CD4-positive, alpha-beta T cell treated with Interleukin-15 for 4 hours (primary cell): ENCODE measurements at places on chromosomes 6 and 20.

GRCh38 chr20:11447371-11448100 is 470.2 kb upstream of the BTBD3 start:
- DNase-seq, result no peak

DNA sequence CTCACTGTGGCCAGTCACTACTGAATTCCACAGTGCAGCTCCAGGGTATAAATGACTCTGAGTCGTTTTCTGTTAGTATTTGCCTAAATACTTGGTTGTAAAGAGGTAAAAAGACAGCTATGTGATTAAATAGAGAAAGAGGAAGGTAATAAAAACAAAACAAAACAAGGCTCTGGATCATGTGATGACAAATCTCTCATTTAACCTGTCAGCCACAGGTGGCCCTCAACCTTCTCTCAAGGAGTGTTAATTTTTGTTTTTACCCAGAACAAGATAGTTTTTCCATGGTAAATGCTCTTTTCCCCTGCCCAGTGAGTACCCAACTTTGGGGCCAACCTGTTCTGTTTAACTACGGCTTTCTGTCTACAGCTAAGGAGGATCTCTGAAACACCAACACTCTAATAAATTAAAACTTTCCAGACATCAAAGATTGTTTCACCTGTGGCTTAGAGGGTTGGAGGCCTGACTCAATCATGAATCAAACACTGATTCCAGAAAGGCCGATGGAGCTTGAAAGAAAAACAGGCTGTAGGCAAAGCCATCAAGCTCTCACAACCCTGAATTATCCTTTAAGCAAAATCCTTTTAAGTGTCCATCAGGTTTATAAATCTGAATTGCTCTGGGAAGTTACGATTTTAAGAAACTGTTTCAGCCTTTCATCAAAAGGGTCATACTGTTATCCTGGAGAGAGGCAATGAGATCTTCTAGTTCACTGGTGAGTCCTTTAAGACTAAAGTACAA is 81.5 kb upstream of the BCLAF1 start:
- no peak for DNase-seq

- DNase-seq, result no peak
These were observed 103.7 kb downstream of the ARID1B start for GRCh38 chr6:156880913-156881312.

DNA sequence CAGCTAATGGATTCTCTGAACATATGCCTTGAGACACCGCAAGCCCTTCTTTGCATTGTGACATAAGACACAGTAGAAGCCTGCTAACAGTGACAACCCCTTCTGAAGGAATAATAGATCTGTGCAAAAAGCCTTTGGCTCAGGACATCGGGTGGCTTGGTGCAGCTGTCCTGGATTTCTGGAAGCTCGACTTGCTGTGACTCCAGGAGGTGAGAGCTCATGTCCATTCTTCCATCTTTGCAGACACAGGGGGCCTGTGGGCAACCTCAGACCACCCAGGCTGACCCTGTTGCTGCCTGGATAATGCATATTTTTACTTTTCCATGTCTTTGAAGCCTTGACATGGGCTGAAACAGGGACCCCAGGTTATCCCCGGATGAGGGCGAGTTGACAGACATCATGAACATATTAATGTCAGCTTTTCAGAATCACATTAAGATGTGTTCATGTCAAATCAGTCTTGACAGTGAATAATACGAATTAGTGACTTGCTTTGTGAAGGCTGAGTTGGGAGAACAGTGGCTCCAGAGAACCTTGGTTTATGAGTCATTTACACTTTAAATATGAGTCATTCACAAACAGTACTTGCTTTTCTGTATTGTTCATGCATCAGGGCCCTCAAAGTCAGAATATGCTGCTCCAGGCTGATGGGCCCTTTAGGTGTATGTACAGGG is 66.8 kb upstream of the IYD start:
- DNase-seq, result peak; percentile 6

- DNase-seq, result no peak
These were observed 2.5 kb upstream of the TMEM244 start for GRCh38 chr6:129863664-129864063.

GRCh38 chr20:24257171-24257570 is 212.3 kb upstream of the SYNDIG1 start:
- DNase-seq, result no peak

DNA sequence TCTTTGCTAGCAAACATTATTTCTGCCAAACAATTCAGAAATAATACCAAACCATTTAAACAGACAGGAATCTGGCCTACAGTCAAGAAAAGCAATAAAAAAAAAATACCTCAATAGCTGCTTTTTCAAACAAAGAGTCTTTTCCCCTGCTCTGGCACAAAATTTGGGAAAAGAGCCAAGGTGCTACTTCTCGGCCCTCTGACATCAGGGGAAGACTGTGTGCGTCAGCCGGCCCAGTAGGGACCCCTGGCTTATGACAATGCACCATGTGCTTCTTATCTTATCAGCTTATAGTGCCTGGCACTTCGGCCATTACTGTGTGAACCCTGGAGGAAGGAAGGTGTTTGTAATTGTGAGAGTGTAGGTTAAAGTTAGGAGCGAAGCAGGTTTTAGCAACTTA is 89.4 kb downstream of the PDE10A start:
- DNase-seq, result no peak

GRCh38 chr20:42915081-42915480 is 274.6 kb downstream of the PTPRT start:
- no peak for DNase-seq

DNA sequence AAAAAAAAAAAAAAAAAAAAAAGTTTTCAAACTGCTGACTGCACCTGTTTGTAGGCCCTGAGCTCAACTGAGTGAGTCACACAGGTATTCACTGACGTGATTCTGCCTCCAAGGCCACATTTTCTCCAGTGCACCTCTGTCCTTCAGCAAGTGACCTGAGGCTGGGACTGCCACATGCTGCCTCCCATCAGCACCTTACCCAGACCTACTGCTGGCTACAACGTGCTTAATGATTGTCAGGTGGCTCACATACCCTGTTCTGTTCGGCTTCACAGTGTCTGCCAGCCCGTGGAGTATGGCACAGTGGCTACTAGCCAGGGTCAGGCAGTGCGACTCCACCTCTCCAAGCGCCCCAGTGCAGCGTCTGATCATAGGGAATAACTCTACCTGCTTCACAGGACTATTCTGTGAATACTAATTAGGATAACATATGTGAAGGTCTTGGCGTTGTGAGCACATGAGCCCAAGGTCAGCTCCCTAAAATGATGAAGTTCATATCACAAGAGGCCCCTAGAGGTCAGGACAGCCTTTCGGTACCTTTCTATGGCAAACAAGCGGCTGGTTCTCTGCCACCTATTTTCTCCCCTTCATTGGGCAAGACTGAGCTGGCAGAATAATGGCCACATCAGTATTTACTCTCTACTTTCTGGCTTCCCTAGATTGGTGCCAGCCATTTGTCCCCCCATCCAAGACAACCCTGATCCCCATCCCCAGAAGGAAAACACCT is 28.1 kb downstream of the RIPOR3 start:
- no peak for DNase-seq

DNA sequence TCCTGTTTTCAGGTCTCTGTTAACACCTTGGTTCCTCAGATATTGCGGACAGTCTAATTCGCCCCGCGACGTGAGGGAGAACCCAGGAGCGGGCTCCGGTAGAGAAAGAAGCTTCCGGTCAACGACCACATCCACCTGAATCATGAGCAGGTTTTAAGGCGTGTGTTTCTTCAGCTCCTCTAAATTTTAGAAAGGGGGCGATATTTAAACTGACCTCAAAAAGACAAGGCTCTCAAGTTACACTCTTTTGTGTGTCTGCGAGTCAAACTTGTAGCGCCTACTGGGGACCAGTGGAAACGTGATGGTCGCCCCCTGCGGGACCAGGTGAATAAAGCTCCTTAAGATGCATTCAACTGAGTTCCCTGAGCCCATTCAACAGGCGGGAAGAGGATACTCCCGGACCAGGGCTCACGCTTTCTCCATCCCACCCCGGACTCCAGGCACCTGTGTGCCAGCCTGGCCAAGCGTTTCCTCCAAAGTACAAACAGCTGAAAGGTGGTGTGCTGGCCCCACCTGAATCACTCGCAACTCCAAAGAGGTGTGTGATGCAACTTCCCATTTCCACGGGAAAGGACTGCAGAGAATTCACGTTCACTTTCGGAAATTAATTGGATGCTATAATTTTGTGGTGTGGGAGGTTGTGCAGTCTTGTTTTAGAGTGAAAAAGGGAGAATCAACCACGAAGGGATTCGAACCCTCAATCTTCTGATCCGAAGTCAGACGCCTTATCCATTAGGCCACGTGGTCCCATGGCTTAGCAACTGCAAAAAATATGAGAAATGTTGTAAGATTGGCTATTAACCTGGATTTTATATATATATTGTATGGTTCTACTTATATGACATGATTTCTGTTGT is 17.0 kb downstream of the GPX5 start:
- peak; percentile 62 for DNase-seq

GRCh38 chr6:53879608-53880007 is 84.8 kb downstream of the LRRC1 start:
- no peak for DNase-seq

DNA sequence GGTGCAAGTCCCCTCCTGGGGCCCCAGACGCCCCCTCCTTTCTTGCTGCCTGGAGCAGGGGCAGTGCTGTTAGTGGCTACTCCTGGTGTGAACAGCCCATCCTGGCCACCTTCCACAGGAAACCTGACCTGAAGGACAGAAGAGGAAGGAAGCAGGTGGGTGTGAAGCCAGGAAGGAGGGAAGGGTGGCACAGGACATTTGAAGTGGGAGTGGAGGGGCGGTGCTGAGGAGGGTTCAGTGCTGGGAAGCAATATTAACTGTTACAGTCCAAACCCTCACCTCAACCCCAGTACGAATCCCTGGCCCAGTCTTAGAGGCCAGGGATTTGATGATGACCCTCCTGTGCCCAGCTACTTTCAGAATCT is 766 bp downstream of the PRICKLE4 start:
- DNase-seq, result no peak

DNA sequence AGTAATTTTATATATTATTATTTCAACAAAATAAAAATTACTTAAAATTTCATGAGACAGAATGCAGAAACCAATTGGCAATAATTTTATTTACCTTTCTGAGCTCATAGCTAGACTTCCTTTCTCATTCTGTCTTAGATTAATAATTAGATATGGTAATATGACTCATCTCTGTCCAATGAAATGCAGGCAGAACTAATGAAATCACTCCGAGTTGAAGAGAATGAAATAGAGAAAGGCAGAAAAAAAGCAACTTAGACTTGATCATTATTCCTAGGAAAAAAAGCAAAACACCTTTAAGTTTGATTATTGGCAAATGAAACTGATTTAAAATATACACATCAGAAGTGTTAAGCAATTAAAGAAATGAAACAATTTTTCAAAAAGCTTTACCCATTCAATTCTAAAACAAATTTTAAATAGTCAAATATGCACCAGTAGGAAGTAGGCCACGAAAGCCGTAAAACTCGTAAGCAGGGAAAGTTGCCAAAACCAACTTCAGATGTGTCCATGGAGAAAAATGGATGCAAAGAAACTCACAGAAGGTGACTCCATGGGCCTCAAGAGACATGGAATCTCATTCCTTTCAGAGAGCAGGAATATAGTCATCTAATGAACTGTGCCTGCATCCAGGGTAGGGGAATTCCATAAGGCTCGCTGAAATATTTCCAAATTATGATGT is 293.8 kb upstream of the RGS17 start:
- DNase-seq, result no peak

GRCh38 chr6:149889326-149889725 is 8.6 kb downstream of the RAET1E start:
- no peak for DNase-seq

DNA sequence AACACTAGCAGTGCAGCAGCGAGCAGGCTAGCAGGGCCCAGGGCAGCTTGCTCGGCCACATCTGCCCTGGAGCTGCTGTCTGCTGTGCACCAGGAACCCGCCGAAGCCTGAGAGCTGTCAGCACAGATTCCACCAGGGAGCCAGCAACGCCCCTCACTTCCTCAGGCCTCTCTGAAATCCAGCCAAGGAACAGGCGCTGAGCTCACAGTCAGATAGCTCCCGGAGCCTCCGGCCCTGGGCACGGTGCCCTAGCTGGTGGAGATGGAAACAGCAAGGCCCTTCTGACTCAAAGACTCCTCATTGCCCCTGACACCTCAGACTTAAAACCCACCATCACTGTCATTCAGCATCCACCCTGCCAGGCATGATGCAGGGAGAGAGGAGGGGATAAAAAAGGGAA is 839.4 kb downstream of the MAFB start:
- no peak for DNase-seq

- DNase-seq, result no peak
These were observed 171.4 kb downstream of the CD109 start for GRCh38 chr6:73867411-73867810.

- DNase-seq, result no peak
These were observed 19.4 kb upstream of the TRIM27 start for GRCh38 chr6:28943223-28943556.

GRCh38 chr20:51470907-51471411 is 71.6 kb downstream of the NFATC2 start:
- peak; percentile 74 for DNase-seq

DNA sequence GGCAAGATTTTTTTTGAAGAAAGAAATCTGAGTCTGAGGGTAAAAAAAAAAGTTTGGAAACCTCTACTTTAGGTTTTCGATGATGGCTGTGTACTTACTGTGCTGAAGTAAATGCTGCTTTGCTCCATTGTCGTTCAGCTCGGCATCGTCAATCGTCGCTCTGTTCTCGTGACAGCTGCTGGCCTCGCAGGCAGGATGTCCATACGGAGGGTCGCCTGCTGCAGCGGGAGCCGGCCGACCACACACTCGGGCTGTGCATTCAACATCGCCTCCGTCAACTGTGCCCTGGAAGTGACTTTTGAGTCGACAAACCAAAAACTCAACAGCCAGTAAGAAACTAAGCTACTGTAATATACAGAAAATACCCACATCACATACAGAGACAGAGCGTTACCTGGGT is 53.1 kb upstream of the SMOC2 start:
- no peak for DNase-seq

DNA sequence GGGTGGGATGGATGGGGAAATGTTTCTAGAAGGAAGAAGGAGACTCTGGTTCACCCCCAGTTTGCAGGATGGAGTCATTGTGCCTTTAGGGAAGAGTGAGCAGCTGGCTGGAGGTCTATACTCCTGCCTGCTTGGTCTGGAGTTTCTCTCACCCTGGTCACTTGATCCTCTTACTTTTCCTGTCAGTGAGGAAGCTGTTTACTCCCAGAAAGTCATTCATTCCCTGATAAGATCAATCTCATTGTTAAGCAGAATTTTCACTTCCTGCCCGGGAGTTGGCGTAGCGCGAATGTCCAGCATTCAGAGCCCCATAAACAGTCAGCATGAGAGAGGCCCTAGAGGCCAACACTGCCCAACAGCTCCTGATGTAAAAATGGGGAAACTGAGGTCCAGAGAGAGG is 70.4 kb upstream of the SIRPA start:
- DNase-seq, result no peak
